NCI-H2081 treated with DMSO at 0.1 percent for 48 hours (cell line): ENCODE measurements at places on chromosomes 12 and 14.

DNA sequence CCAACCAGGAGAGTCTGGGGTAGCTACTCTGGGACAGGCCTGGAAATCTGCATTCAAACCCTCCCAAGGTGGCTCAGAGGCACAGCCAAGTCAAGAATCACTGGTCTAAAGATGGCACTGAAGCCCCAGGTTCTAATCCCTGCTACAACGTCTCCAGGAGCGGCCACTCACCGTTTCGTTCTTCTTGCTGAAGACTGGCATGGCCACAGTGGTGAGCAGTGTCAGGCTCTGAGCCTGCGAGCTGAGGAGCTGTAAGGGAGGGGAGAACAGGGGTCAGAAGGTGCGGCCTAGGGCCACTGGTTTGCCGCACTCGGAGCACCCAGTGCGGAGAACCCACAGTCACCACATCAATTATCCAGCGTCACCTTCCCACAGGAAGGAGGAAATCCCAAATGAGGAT lies 38.8 kb downstream of the CACNA2D4 start:
- no peak for DNase-seq

- no peak for DNase-seq
Observed at GRCh38 chr12:46177025-46177424, 91.8 kb downstream of the SLC38A1 start.

GRCh38 chr12:130589540-130590317 lies 126.4 kb downstream of the RIMBP2 start:
- no peak for DNase-seq

GRCh38 chr14:89616852-89617341 lies 199.9 kb upstream of the FOXN3 start:
- DNase-seq: no peak
